A375 (cell line): ENCODE measurements at places on chromosomes 6 and 20. TPM values are rescaled to one million over a fixed set of nuclear protein-coding genes. Genes with fewer than 3 reads are reported as not detected.

Gene ERMARD
- 14.6 and 22.5 TPM in 2 replicates for total RNA-seq

Gene GSTA2
- total RNA-seq: not detected in 2 replicates

Gene STXBP5
- total RNA-seq: 4.3 and 5.8 TPM in 2 replicates

Gene TRIM31
- not detected in 2 replicates for total RNA-seq

Gene SCRT2
- total RNA-seq: not detected in 2 replicates

Gene BTNL2
- not detected in 2 replicates for total RNA-seq

Gene SLC17A2
- not detected in 2 replicates for total RNA-seq

Gene GSTA3
- not detected in 2 replicates for total RNA-seq

Gene BTN1A1
- not detected in 2 replicates for total RNA-seq

Gene CRISP2
- total RNA-seq: 0.29 TPM in 1 of 2 replicates, not detected in the other

Gene NKX2-2
- total RNA-seq: 0.41 and 1.8 TPM in 2 replicates

Gene FAM209B
- 1.1 TPM in 1 of 2 replicates, not detected in the other for total RNA-seq

Gene DACT2
- total RNA-seq: not detected in 2 replicates

Gene L3MBTL1
- total RNA-seq: 4.9 and 7.8 TPM in 2 replicates

Gene TSHZ2
- 1.1 and 1.5 TPM in 2 replicates for total RNA-seq

Gene EBF4
- total RNA-seq: 0.19 and 0.37 TPM in 2 replicates

Gene TOX2
- total RNA-seq: 7.7 and 8.4 TPM in 2 replicates

Gene MYO6
- total RNA-seq: 3.6 and 5.6 TPM in 2 replicates

Gene PNLDC1
- total RNA-seq: not detected in 2 replicates

Gene SCGN
- total RNA-seq: not detected in 2 replicates

Gene GPR63
- 0.69 and 0.72 TPM in 2 replicates for total RNA-seq

Gene QKI
- total RNA-seq: 106 and 108 TPM in 2 replicates

Gene ZBTB12
- total RNA-seq: 5.6 and 6.4 TPM in 2 replicates

Gene L3MBTL3
- 3.3 and 4.9 TPM in 2 replicates for total RNA-seq

Gene GRM1
- not detected in 2 replicates for total RNA-seq

Gene AIF1
- total RNA-seq: not detected in 2 replicates
